ENCODE measurements at places on chromosomes 16 and 17. TPM values are rescaled to one million over a fixed set of nuclear protein-coding genes. Genes with fewer than 3 reads are reported as not detected.

The TM4SF5 gene
- total RNA-seq, result not detected

The MAP3K3 gene
- 27.9 TPM for total RNA-seq

The COG1 gene
- total RNA-seq, result 34.3 TPM

The MYLK3 gene
- total RNA-seq, result 0.44 TPM

The ZFP1 gene
- total RNA-seq, result 12.3 TPM

The NOL11 gene
- total RNA-seq, result 118 TPM

The AANAT gene
- not detected for total RNA-seq

The PRAC1 gene
- not detected for total RNA-seq

The DNAI2 gene
- 0.12 TPM for total RNA-seq

The SLC6A2 gene
- total RNA-seq, result not detected

The ENGASE gene
- 46.6 TPM for total RNA-seq

The AIPL1 gene
- total RNA-seq, result not detected

The CCDC200 gene
- total RNA-seq, result 0.47 TPM

The HOXB4 gene
- total RNA-seq, result 4.2 TPM

The TMIGD1 gene
- total RNA-seq, result not detected

The EVPLL gene
- total RNA-seq, result not detected

The PDILT gene
- total RNA-seq, result not detected

The PRR35 gene
- total RNA-seq, result not detected

The TPSD1 gene
- not detected for total RNA-seq

The ANKFY1 gene
- total RNA-seq, result 60.1 TPM

The MYH13 gene
- not detected for total RNA-seq

The USP43 gene
- total RNA-seq, result not detected

The IGSF6 gene
- total RNA-seq, result not detected

The KRTAP4-9 gene
- not detected for total RNA-seq

The NLRC3 gene
- 21.8 TPM for total RNA-seq

The ZNF48 gene
- total RNA-seq, result 20.2 TPM

The KRTAP3-1 gene
- not detected for total RNA-seq

The TSR3 gene
- total RNA-seq, result 89.4 TPM

The KRTAP9-4 gene
- total RNA-seq, result not detected

The DLX4 gene
- not detected for total RNA-seq

The AURKB gene
- 88.7 TPM for total RNA-seq

The TEX14 gene
- 0.13 TPM for total RNA-seq

The KRTAP3-3 gene
- total RNA-seq, result not detected
